ENCODE measurements at places on chromosomes 13 and 19.

DNA sequence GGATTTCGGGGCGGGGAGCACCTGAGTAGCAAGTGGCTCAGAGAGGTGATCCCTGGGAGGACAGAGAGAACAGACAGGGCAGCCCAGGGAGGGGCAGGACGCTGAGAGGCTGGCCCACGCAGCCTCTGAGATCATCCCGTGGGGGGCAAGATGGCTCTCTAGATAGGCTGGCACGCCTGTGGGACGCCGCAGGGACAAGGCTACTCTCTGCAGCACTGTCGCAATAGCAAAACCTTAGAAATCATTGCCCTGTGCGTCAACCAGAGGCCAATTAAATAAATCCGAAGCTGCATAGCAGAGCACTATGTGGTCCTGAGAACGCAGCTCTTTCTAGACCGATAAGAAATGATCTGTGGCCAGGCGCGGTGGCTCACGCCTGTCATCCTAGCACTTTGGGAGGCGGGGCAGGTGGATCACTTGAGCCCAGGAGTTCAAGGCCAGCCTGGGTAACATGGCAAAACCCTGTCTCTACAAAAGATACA, 5.1 kb downstream of the PEX11G start:
- no peak for DNase-seq

- DNase-seq = no peak
These were observed 34.2 kb downstream of the ZNF787 start for GRCh38 chr19:56086671-56087430.

DNA sequence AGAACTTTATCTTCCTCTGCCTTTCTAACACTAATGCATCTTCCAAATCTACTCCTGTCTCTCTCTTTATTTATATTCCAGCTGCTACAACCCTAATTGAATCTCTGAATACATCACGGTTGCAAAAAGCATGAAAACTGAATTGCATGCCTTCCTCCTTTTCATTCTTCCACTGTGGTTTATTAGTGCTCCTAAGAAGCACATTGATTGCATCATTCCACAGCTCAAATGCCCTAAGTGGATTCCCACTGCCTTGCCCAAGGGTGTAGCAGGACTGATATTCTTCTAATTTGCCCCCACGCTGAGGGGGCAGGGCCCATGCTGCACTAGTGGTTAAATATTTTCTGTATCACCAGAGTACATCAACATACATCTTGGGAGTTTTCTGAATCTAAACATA, 640.8 kb downstream of the EFNB2 start:
- DNase-seq = no peak

GRCh38 chr19:55083004-55083850, 7.6 kb downstream of the EPS8L1 start:
- DNase-seq = no peak

DNA sequence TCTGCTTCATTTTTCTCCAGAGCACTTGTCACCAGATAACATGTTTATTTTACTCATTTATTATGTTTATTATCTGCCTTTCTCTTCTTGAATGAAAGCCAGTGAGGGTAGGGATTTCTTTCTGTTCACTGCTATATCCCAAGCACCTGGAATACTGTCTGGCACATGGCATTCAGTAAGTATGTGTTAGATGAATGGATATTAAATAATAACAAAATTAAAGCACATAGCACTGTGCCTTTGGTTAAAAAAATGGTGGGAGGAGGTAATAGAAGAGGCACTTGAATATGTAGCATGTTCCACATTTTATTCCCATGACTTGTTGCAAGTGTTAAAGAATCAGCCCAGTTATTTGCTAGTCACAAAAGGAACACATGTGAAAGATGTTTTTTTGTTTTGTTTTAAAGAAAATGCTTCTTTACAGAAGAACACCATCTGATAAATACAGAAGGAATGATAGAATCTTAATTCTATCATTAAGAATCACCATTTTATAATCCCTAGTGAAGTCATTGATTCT, 151.0 kb downstream of the DLEU7 start:
- DNase-seq = no peak

- DNase-seq = no peak
These were observed 22.1 kb downstream of the CAPN12 start for GRCh38 chr19:38721979-38722773.

GRCh38 chr13:32136061-32136460, 104.5 kb downstream of the FRY start:
- DNase-seq = no peak

- peak; percentile 53 for DNase-seq
These were observed 2.7 kb upstream of the CAPNS1 start for GRCh38 chr19:36136964-36137686.

DNA sequence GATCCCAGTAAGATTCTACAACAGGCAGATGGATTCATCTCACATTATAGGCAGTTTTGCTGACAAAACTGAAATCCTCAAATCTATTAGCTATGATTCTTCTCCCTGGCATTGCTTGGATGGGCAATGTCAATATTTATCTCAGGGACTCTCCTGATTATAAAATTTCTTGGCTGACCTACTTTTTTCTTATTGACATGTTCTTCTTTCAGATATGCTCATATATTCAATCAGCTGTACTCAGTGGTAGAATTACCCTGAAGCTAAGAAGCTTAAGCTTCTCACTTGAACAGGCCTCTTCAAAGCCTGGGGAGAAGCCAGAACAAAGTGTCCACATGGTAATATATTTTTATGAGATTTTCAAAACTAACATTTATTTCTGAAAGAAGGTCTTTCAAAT, 513.6 kb downstream of the PCDH9 start:
- DNase-seq = no peak

GRCh38 chr13:51879133-51879532, 17.4 kb downstream of the CCDC70 start:
- no peak for DNase-seq

- DNase-seq = no peak
These were observed 139.1 kb upstream of the SERP2 start for GRCh38 chr13:44234566-44234965.
